ENCODE measurements at places on chromosomes 16 and 17. TPM values are rescaled to one million over a fixed set of nuclear protein-coding genes. Genes with fewer than 3 reads are reported as not detected.

The P2RX5 gene
- total RNA-seq, result 4.0 TPM

The NPIPB9 gene
- total RNA-seq, result 4.1 TPM

The IRX3 gene
- total RNA-seq, result 0.12 TPM

The EME2 gene
- 16.5 TPM for total RNA-seq

The RAMP2 gene
- 0.37 TPM for total RNA-seq

The C16orf46 gene
- 0.25 TPM for total RNA-seq

The CLDN9 gene
- not detected for total RNA-seq

The CRYBA1 gene
- not detected for total RNA-seq

The CDH15 gene
- total RNA-seq, result 0.11 TPM

The CRYM gene
- 4.4 TPM for total RNA-seq

The CHD9NB gene
- total RNA-seq, result 2.1 TPM

The DNAH17 gene
- total RNA-seq, result not detected

The AHSP gene
- total RNA-seq, result not detected

The ZNF385C gene
- not detected for total RNA-seq

The CLEC19A gene
- not detected for total RNA-seq

The AGRP gene
- not detected for total RNA-seq

The PRKCB gene
- 2.4 TPM for total RNA-seq

The PLD2 gene
- total RNA-seq, result 16.7 TPM

The CHST5 gene
- 0.11 TPM for total RNA-seq

The VEZF1 gene
- total RNA-seq, result 29.5 TPM

The SOX9 gene
- 2.9 TPM for total RNA-seq

The TBC1D3L gene
- 3.9 TPM for total RNA-seq

The KRTAP9-8 gene
- not detected for total RNA-seq

The DBNDD1 gene
- 1.4 TPM for total RNA-seq

The CX3CL1 gene
- not detected for total RNA-seq

The MT3 gene
- 0.44 TPM for total RNA-seq

The TPPP3 gene
- 0.62 TPM for total RNA-seq

The CA5A gene
- total RNA-seq, result not detected

The EVPLL gene
- not detected for total RNA-seq

The ZNF232 gene
- 7.0 TPM for total RNA-seq

The USP6 gene
- under 0.01 TPM for total RNA-seq

The PMFBP1 gene
- total RNA-seq, result 0.66 TPM
